Mesendoderm (in vitro differentiated cells): ENCODE measurements at places on chromosomes 16 and 17.

DNA sequence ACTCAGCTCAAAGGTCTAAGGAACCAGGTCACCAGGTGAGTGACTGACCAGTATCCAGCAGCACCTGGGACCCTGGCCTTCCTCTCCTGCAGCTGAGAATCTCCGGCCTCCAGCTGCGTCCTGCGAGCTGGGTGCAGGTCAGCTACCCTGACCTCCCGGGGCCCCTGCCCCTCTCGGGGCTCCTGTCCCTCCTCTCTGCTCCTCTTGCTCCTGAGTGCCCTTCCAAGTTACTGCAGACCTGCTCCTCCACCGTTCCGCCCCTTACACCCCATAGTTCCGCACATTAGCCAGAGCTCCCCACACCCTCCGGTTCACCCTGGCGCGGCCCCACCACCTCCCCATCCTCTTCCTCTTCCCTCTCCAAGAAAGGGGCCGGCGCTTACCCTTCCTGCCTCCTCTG, 10.6 kb downstream of the FOXJ1 start:
- DNase-seq, result no peak

DNA sequence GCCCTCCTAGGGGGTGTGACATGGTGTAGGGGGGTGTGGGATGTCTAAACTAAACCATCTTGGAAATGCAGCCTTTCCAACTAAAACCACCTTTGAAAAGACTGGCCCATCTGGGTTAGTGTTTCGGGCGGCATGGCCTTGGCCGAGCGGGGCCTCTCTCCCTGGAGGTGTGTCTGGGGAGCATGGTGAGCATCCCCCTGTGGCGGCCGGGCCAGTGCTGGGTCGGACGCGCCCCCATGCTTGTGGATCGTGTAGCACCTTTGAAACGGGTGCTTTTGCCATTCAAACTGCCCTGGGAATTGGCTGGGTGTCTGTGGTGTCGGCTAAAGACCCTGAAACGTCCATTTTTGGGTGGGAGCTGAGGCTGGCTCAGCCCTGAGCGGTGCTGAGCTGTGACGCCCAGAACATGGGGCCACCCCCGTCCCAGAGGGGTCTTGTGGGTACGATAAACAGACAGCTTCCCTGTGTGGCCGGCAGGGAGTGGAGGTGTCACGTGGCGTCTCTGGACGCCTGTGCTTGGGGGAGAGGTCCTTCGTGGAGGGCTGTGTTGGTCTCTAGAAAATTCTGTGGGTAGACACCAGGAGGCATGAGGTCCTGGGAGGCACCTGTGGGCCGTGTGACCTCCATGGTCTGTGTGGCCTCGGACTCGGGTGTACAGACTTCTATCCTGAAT, 6.3 kb downstream of the METRNL start:
- DNase-seq, result no peak

- no peak for DNase-seq
Observed at GRCh38 chr17:12390631-12391030, 275.1 kb upstream of the MYOCD start.

DNA sequence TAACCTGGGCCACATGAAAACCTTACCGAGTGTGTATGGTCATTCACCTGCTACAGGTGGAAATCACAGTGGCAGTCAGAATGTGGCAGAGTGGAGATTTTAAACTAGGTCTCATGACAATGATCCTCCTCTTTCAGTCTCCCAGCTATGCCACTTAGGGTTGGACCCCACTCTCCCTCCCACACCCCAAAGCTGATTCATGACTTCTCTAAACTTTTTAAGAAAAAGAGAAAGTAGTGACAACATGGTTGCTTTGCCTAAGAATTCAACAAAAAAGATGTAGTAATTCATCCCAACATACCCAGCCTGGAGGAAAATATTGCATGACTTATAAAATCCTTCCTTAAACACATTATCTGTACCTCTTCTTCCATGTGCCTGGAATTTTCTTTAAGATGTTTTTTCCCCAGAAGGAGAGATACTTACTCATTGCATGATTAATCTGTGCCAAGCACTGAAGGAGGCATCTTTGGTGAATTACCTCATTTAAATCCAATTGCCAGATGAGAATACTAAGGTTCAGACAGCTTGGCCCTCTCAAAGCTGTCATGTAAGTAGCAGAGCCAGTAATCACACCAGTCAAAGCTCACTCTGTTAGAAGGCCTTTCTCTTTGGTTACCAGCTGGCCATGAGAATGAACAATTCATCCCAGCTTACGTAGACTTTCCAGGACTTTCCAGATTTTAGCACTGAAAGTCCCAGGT, 119.9 kb downstream of the COPRS start:
- DNase-seq, result no peak

GRCh38 chr16:87322833-87323726, 5.9 kb upstream of the C16orf95 start:
- DNase-seq, result no peak

DNA sequence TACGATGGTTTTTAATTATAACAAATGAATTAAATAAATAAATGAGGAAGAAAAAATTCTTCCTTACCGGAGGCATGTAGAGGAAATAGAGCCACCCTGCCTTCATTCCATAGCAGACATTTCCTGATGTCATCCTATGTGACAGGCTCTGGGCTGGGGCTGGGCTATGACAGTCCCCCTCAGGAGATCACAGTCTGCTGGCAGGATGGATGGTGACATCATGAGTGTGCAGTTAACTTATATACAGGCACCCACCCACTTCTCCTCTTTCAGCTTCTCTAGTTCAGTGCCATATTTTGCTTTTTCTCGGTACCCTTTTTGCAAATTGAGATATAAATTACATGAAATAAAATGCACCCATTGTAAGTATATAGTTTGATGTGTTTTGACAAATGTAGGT, 6.4 kb upstream of the CMTM3 start:
- no peak for DNase-seq

DNA sequence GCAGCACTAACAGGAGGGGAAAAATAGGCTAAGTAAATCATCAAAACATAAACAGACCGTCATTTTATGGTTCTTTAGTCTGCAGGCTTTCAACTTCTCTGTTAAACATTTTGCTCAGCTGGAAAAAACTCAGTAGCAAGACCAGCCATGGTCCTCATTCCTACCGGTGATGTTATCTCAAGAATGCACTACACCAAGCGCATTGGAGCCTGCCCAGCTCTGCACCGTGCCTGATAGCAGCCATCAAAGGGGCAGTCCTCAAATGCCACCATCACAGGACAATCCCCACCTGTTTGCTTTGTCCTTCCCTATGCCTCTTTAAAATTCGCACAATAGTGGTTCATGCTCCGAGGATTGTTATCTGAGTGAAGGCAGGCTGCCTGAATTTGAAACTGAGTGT, 181.5 kb upstream of the MON1B start:
- DNase-seq, result no peak

DNA sequence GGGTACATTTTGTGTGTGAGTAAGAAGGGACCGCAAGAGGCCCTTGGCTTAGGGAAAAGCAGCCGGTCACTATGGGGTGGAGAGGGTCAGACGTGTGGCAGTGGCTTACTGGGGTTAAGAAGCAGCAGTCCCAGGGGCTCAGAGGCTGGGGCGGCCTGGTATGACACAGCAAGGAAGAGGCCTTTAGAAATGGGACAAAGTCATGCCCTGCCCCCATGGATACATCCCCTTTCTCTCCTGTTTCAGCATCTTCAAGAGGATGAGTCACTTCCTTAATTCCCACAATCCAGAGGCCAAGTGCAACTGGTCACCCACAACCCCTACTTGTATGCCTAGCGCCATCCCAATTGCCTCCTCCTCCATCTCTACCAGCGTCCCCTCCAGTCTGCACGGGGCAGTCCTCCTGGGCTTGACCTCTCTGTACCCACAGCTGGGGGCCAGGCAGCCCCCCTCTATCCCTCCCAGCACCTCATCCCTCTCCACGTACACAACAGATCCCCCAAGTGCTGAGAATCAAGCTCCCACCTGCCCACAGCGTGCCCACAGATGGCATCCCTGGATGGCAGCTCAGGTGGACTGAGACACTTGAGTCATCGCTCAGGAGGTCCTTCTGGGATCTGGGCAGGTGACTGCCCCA, 6.9 kb upstream of the EFTUD2 start:
- peak; percentile 75 for DNase-seq

DNA sequence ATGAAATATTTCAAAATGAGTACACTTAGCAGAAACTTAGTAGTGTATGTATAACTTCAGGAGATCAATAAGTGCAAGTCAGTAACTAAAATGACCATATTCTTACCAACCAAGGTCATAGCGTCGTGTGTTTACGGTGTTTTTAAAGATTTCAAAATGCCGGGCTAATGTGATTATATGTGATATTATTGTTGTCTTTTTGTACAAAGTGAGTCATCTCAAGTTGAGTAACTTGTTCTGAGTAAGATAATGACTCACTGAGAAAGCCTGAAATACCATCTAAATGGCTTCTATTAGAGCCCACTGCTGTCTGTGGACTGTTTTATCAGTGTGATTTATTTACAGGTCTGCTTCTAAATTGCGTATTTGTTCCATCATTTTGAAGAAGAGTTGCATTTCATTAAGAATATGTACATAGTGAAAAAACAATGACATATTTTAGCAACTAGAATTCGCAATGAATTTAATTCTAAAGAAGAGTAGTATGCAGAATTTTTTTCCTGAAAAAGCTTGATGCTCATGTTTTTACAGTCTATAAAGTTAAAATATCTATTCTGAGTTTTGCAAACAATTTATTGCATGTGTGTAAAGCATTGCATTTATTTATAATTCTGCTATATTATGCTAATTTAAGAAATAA, 12.7 kb downstream of the KRT12 start:
- DNase-seq, result no peak

DNA sequence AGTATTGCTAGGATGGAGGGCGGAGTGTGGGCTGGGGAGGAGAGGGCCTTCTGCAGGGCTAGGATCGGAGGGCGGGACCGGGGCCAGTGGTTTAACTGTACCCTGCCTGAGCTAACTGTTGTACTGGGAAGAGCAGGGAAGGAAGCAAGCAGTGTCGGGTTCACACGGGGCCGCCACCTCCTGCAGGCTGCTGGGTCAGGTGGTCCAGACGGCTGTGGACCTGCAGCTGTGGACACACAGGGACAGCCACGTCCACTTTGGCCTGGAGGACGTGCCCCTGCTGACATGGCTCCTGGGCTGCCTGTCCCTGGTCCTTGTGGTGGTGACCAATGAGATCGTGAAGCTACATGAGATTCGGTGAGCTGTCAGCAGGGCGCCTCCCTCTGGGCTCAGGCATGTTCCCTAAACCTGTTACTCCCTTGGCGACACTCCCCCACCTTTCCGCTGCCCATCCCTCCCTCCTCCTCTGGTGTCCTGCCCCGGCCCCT, 16.6 kb downstream of the CASKIN2 start:
- peak; percentile 45 for DNase-seq

GRCh38 chr17:61444831-61445230, 7.4 kb upstream of the TBX4 start:
- DNase-seq, result no peak

DNA sequence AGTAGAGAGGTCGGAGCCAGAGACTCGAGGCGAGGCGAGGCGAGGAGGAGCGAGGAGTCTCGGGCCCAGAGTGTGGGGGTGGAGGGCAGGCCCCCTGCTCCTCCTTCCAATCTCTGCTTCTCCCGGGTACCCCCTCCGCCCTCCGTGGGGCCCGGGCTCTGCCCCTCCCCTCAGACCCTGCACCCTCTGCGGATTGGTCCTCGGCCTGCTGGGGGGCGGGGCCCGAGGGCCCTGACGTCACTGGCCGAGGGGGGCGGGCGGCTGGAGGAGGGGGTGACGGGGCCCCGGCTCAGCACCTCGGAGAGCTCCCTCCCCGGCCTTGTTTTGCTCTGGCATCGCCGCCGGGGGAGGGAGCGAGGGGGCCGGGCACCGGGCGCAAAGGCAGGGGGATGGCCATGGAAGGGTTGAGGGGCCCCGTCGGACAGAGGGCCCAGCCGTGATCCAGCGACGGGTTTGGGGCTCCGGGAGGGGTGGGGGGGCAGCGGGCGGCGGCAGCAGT, at the start of gene RUNDC3A:
RUNDC3A (plus strand) TSS at position 282 of the 499 bp plus-strand sequence. CDS start 232 bp downstream, outside the sequence.
- DNase-seq, result peak; percentile 94

- no peak for DNase-seq
Observed at GRCh38 chr16:58495521-58496331, 4.2 kb upstream of the NDRG4 start.

GRCh38 chr16:76683051-76683450, 405.9 kb downstream of the CNTNAP4 start:
- DNase-seq, result peak; percentile 52

GRCh38 chr17:5011928-5012327, 14.2 kb downstream of the KIF1C start:
- no peak for DNase-seq

DNA sequence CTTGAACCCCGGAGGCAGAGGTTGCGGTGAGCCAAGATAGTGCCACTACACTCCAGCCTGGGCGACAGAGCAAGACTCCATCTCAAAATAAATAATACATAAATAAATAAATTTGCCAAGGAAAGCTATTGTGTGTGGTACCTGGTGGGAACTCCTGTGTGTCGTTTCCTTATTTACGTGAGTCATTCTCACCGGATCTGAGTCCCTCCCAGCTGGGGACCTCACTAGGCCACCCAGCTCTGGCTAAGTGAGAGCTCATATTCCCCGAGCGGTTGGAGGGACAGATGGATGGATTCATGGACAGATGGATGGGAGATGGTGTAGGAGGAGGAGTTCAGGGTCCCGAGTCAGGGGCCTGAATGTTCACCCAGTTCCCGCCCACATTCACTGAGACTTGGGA, 22.9 kb upstream of the C1QL1 start:
- no peak for DNase-seq

DNA sequence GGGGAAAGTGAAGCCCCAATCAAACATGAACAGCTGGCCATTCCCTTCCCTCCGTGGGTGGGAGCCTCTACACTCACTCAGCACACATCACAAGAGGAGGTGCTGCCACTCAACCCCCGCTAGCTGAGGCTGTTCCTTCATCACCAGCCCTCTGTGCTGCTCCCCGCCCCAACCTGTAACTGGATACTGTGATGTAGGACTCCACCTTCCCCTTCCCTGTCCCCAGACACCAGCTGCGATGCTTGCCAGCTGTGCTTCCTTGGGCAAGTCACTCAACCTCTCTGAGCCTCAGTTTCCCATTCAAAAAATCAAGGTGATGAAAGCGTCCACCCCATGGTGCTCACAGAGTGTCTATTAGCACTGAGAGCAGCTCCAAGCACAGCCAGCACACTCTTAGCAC, 273.2 kb downstream of the MRTFB start:
- no peak for DNase-seq

- DNase-seq, result no peak
Observed at GRCh38 chr17:1787301-1787902, 25.5 kb downstream of the SERPINF1 start.

DNA sequence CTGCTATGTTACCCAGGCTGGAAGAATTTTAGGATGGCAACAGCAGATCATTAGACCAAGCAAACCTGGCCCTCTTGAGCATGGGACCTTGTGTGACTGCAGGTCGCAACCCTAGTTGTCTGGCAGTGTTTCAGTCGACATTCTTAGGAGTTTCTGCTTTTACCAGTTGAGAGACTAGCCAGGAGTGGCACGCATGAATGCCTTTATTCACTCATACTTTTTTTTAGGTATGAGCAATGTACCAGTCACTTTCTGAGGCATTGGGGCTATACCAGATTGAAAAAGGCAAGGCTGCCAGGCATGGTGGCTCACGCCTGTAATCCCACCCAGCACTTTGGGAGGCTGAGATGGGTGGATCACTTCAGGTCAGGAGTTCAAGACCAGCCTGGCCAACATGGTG, 28.2 kb upstream of the HAS3 start:
- DNase-seq, result no peak
